ENCODE measurements at places on chromosomes 13 and 19. TPM values are rescaled to one million over a fixed set of nuclear protein-coding genes. Genes with fewer than 3 reads are reported as not detected.

Gene SLC10A2
- total RNA-seq: not detected

Gene ZNF546
- total RNA-seq: 10.8 TPM

Gene GJB2
- not detected for total RNA-seq

Gene TSEN34
- total RNA-seq: 17.6 TPM

Gene GIPC3
- 0.93 TPM for total RNA-seq

Gene HPN
- 4.5 TPM for total RNA-seq
